ENCODE measurements at places on chromosomes 5 and 9.

GRCh38 chr5:43785198-43785597, 182.2 kb downstream of the NNT start:
- no peak for DNase-seq

GRCh38 chr5:165263536-165263935, 1758.1 kb downstream of the MAT2B start:
- no peak for DNase-seq

GRCh38 chr5:164784230-164784629, 1278.8 kb downstream of the MAT2B start:
- no peak for DNase-seq

- no peak for DNase-seq
These were observed 64.1 kb downstream of the GPR21 start for GRCh38 chr9:123097430-123098095.

- no peak for DNase-seq
These were observed 31.8 kb upstream of the LMX1B start for GRCh38 chr9:126581893-126582292.

DNA sequence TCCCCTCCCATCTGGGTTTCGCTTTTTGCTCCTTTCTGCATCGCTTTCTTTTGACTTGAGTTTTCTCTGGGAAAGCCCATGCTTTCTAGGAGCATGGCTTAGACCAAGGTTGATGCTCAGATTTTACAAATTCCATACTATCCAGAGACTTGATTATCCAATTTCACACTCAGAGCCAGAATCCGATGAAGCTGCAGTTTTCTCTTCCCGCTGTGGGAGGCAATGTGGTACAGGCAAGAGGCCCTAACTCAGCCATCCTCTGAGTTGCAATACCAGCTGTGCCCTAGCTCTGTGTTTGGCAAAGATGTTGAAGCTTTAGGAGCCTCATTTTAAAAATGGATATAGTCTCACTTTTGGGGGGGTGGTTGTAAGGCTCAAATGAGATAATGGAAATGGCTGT, 85.1 kb downstream of the BRINP1 start:
- no peak for DNase-seq

- no peak for DNase-seq
These were observed 57.2 kb downstream of the TMOD1 start for GRCh38 chr9:97558701-97559101.

DNA sequence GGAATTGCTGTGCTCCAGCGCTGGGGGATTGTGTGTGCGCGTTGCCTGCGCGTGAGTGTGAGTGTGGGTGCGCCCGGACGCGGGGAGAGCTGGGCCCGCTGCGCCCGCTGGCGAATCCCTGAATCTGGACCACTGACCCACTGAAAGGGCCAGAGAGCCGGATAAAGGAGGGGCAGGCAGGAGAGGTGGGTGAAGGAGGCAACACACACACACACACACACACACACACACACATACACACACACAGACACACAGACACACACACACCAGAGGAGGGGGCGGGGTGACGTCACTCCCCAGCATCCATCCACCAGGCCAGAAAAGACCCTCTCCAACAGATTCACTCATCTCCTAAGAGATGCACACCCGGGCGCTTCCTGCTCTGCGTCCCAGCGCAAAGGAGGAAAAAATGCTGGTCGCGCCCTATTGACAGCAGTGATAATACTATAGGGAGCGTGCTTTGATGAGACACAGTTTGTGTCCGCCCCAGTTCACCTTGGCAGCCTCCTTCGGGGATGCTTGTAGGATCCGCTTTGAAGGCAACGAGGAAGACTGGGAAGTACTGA, 1059.1 kb upstream of the DMAC1 start:
- no peak for DNase-seq

GRCh38 chr5:65895891-65896290, 30.5 kb upstream of the ERBIN start:
- no peak for DNase-seq

DNA sequence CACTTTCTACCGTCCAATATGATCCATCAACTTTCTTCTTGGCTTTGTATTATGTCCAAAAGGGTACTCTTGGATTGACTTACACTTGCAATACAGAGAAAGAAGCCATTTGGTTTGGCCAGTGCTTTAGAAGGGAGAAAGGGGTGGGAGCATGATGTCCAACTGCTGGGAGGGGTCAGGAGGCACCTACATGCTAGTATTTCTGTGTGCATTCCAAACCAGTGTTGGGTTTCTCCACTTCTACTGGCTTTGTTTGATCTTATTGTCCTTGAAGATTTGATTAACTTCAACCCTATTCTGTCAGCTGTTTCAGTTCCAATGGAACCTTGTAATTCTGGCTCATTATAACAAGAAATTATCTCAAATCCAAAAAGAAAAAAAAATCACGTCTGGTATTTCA, 27.6 kb downstream of the CYSTM1 start:
- no peak for DNase-seq

DNA sequence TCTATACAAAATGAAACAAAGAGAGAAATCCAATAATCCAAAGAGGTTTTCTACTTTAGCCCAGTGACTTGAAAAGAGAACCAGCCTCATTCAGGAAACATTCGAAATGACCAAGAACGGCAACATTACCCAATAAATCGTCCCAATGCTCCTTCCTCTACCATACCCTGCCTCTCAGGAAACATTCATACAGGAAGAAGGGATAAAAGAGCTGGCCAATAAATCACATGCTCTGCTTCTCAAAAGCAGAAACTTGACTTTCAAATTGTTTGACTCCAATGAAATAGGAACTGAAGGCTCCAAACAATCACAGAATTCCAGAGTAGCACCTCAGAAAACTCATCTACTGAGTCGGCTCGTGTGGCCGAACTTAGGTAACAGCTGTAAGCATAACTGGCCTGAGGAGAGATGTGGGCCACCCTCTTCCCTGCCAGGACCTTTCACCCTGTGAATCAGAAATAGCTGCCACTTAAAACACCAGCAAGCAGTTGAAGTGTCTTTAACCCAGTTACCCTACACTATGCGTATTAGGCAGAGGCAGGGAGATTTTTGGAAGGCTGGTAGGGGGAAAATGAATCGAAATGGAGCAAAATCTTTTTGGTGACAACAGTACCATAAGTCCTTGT, 14.6 kb downstream of the ARL15 start:
- no peak for DNase-seq

DNA sequence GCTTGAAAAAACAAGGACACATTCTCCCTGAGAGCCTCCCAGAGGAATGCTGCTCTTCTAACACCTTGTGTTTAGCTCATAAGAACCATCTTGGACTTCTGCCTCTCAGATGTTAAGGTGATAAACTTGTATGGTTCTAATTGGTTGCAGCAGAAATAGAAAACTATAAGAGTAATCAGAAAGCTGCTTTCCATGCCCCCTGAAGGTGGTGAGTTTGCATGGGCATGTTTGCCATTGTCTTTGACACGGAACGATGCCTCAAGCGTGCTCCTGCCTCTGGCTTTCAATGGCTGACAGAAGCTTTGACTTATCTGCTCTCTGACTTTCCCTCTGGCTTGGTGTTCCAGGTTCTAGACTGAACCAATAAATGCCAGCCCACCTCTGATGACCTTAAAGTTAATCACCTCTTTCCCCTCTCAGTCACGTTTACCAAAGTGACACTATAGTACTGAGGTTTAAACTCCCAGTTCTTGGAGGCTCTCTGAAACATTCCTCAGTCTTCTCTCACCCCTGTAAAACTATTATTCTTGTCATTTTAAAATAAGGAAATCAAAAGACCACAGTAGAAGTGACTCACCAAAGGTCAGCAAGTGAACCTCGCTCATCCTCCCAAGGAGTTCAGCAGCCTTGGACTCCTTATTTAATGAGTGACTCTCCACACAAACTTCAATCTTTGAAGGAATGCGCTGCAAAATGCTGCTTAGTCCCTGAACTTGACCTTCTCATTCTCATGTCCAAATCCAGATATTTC, 103.6 kb downstream of the PIK3R1 start:
- DNase-seq: no peak

GRCh38 chr5:151298063-151298855, 5.3 kb downstream of the SLC36A3 start:
- DNase-seq: no peak

DNA sequence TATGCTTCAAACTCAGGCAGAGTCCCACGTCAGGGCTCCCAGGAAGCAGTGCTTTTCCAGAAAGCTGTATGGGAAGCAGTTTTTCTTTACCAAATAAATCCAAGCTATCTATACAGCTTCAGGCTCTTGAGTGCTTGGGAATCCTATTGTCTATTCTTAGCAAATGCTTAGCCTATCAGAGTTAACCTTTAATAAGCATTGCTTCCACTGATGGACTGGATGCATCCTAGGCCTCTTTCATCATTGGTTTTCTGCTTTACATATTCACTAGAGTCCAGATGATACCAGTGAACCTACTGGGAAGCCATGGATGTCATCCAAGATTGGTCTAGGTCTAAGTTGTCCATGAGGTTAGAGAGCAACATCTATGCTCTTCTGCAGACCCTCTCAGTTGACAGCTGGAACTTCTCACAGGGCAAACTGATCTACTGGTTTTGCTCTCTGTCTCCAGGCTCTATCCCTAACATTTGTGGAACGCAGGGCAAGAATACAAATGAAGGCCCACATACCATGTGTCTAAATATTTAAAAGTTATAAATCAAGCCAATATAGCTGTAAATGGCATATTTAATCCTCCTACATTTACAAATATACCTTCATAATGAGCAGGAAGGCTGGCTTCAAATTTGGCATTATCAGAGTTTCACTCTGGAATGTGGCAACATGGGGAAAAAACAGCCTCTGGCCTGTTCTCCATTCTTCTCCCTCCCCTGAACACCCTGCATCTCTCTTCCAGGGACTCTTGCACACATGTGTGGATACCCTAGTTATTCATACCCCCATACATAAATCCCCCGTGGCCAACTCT, 49.8 kb upstream of the PLPP1 start:
- no peak for DNase-seq

GRCh38 chr9:16304301-16304700, 566.2 kb downstream of the BNC2 start:
- no peak for DNase-seq

DNA sequence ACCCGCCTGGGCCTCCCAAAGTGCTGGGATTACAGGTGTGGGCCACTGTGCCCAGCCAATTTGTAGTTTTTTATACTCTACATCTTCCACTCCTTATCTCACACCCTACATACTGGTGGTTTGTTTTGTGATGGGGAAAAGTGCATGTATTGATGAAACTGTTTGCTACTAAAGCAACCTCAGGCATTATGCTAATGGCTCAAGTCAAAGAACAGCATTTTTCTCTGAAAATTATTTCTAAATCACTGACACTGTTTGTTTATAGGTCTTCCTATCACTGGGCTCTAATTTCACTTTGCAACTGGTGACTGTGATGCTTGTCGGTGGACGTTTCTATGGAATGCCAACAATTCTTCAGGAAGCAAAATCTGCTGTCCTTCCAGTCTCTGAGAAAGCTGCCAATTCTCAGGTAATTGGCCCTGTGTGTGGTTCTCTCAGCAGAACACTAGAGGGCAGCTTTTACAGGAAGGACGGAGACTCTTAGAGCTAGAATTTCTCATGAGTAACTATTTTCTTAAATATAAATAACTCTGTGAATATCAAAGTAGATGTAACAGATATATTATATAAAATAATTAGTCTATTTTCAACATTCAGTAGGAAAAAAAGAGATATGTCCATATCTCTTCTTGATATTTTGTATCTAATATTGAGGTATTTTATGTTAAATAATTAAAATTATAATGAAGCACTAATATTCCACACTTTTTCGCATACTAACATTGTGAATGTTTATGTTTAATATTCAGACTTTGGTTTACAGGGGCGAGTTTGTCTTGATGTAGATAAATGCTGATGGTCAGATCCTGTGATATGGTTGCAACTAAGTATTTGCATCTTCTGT, 244.1 kb downstream of the ADGRV1 start:
- no peak for DNase-seq

DNA sequence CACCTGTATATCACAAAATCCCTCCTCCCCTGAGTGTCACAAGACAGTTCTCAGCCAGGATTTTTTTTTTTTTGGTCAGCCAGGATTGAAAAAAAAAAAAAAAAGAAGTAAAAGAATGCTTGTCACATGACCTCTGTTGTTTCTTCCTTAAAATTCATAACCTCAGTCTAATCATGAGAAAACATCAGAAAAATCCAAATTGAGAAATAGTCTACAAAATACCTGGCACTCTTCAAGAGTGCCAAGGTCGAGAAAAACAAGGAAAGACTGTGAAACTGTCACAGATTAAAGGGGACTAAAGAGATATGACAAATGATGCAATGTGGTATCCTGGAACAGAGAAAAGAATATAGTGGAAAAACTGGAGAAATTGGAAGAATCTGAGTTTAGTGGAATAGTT, 58.5 kb upstream of the SUB1 start:
- no peak for DNase-seq

GRCh38 chr5:45507178-45507577, 189.0 kb downstream of the HCN1 start:
- DNase-seq: no peak

DNA sequence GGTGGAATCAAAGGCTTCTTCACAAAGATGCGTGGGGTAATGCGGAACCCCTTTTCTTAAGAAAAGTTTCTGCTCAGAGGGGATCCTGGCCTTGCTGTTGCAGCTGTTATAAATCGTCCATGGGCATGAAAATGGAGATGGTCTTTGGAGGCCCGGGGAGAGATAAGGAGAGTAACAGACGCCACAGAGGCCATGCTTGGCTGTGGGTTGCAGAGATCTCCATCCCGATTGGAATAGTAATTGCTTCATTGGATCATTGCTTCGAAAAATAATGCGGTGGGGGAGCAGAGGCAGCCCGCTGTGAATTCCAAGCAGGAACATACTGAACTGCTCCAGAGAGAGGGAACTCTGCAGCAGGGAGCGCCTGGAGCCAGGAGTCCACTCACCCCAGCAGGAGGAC, 55.5 kb downstream of the C5orf15 start:
- no peak for DNase-seq

GRCh38 chr9:97573482-97574073, 59.6 kb downstream of the TSTD2 start:
- no peak for DNase-seq

- DNase-seq: no peak
These were observed 824 bp downstream of the MXD3 start for GRCh38 chr5:177310757-177311391.

DNA sequence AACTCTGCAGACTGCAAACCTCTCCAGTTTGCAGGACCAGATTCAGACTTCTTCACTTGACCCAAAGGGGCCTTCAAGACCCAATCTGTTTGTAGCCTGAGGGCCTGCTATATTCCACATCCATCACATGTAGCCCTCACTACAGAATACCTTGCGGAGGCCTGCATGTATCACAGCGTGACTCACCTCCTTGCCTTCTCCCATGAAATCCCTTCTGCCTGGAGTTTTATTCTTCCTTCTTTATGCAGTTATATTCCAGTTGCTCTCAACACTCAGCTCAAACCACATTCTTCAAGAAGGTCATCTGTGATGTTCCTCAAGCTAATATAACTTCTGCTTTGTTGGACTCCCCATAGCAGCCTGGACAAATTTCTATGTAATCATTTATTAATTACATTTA, 198.5 kb upstream of the PTGER4 start:
- no peak for DNase-seq

GRCh38 chr9:130157079-130157478, 15.1 kb upstream of the NCS1 start:
- no peak for DNase-seq

- no peak for DNase-seq
These were observed 134.3 kb downstream of the CDH18 start for GRCh38 chr5:19853616-19854240.

GRCh38 chr5:60827201-60827600, 16.9 kb downstream of the ELOVL7 start:
- no peak for DNase-seq
